ENCODE measurements at places on chromosomes 13 and 19.

GRCh38 chr13:31073859-31074718 lies 87.6 kb downstream of the HSPH1 start:
- DNase-seq, result peak; percentile 23

- DNase-seq, result no peak
Measured at GRCh38 chr19:16970821-16971220, 55.8 kb downstream of the CPAMD8 start.

DNA sequence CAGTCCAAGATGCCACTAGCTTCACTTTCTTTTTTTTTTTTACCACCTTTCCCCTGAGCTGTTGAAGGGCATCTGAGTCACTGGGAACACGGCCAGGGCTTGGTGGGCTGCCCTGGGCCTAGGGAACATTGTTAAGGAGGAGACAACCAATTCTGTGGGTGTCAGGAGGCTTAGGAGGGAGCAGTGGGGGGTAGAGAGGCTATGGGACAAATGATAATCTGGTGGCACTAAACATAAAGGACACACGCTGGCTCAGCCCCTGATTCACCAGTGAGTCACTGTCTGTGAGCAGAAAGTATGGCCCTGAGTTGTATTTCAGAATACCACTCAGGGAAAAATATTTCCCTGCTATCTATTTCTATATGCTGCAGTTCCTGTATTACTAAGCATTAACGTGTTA lies 207.8 kb downstream of the DCLK1 start:
- no peak for DNase-seq

DNA sequence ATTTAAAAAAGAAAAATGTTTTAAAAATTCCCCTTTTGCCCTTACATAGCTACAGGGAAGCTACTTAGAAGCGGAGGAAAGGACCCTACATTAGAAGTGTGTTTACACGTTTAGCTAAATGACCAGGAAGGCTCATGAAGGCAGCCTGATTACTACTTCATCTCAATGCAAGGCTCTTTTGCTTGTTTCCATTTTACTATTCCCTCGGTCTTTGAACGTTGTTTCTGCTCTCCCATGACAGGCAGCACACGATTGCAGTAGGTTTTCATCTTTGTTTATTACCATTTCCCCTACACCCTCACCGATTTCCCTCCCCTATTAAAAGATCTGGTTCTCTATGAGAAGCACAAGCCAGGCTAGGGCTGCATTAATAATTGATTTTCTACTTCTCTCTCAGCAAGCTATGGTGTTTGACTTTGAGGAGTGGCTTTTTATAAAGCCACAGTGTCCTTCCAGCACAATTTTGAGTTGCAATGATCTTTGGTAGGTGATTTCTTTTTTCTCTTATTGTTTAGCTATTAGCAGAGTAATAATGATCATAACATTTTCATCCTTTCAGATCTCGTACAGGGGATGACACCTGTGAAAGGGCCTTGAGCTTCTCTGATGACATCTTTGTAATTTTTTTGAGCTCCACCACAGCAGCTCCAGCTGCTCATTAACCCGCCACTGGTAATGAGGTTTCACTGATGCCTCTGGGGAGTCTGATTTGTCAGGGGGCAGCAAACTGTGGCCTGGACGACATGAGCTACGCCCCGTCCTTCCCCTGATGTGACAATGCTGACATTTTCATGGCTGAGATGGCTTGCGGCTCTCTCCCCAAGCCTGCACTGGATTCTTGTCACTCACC lies 670.3 kb downstream of the UQCRFS1 start:
- DNase-seq, result no peak

- DNase-seq, result no peak
Measured at GRCh38 chr13:36753176-36753575, 65.8 kb upstream of the RFXAP start.

DNA sequence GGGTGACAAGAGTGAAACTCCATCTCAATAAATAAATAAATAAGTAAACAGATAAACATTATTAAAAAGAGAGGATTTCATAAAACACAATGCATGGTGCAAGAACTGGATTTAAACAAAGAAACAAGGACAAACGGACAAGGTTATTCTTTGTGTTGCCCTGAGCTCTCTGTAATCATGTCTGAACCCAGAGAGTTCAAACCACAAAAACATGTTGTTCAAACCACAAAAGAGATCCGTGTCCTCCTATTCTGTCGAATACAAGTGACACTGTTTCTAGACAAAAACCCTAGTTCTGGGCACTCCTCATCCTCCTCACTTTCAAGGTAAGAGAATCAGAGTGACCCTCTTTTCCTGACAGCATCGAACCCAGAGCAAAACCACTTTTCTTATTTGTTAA lies 4.6 kb upstream of the TPRX2 start:
- DNase-seq, result no peak

DNA sequence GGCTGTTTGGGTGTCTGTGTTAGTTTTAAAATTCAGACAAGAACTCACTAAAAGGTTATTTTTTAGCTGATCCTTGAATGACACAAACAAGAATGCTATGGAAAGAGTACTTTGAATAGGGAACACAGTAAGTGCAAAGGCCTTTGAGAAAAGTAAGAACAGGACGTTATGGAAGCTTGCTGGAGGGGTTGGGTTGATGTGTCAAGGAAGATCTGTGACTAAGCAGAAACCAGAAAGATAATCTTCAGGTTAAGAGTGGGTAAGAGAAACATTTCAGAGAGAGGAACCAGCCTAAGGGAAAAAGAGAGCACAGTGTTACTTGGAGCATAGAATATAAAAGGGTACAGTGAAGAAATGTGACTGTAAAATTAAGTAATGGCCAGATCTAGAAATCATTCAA lies 41.2 kb upstream of the TRPC4 start:
- DNase-seq, result no peak

GRCh38 chr19:15331419-15332310 lies 674 bp downstream of the BRD4 start:
- no peak for DNase-seq

- DNase-seq, result no peak
Measured at GRCh38 chr13:48746821-48747220, 93.1 kb downstream of the CYSLTR2 start.

- DNase-seq, result peak; percentile 9
Measured at GRCh38 chr13:50441130-50441529, 402.4 kb downstream of the DLEU7 start.

DNA sequence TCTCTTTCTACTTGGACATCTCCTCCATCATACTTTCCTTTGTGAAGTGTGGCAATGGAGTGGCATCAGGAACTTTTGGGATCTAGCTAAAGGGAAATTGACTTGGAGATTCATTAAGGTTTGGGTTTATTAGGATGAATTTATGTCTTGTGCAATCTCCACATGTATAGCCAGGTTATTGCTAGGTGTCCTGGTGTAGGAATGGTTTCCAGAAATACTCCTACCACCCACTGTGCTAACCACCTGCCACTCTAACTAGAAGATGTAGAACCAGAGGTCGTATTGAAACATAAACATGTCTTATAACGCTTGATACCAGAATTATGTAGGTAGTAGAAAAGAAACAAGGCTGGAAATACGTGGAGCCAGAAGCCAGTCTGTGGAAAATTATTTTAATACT lies 38.1 kb upstream of the MED4 start:
- no peak for DNase-seq

- DNase-seq, result no peak
Measured at GRCh38 chr13:101490406-101491015, 38.0 kb downstream of the ITGBL1 start.

GRCh38 chr13:111597191-111597611 lies 276.8 kb downstream of the TEX29 start:
- no peak for DNase-seq

DNA sequence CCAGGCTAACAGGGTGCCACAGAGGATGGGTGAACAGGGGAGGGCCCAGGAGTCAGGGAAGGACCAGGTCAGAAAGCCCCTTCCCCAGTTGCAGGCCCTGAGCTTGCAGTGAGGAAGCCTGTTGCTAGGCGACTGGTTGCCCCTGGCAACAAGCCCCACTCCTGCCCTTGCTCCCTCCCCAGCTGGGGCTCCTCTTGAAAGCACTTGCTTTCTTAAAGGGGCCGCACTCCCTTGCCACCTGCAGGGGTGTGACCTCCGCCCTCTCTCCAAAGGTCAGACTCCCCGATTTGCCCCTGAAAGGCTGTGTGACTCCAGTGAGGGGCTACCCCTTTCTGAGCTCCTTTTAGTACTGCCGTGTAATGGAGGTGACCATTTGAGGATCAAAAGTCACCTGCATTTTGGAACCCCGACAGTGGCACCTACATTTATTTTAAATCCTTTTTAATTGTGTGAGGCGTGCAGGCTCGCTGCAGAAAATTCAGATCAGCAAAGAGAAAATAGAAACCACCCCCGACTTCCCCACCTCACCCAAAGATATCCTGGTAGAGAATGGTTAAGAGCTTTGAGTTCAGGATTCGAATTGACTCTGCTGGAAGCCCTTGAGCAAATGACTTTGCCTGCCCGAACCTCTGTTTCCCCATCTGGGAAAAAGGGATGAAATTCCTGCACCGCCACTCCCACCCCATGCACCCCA lies 4.8 kb downstream of the FCHO1 start:
- DNase-seq, result no peak

DNA sequence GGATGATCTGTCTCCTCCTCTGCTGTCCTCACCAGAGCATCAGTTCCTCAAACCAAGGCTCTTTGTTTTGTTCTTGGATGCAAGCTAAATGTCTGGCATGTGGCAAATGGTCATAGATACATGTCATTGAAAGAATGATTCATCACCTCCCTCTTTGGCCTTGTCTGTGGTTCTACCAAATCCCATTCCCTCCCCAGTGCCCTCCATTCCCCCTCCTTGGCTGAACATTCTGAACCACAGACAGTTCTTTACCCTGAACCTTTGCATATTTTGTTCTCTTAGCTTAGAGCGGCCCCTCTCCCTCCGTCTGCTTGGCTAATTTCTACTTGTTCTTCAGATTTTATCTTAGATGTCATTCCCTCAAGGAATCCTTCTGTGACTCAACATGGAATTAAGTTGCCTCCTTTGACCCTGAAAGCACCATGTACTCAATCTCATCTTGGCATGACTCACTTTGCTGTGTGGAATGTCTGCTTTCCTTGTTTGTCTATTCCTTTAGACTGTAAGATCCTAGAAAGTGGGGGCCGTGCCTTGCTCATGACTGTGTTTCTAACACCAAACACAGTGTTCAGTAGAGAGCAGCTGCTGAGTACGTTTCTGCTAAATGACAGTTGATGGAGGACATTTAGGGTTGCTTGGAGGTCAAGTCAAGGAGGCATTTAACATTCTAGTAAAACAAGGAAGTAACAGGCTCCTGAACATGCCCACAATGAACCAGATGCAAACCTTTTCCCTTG lies 8.1 kb downstream of the ALOX5AP start:
- DNase-seq, result peak; percentile 98

DNA sequence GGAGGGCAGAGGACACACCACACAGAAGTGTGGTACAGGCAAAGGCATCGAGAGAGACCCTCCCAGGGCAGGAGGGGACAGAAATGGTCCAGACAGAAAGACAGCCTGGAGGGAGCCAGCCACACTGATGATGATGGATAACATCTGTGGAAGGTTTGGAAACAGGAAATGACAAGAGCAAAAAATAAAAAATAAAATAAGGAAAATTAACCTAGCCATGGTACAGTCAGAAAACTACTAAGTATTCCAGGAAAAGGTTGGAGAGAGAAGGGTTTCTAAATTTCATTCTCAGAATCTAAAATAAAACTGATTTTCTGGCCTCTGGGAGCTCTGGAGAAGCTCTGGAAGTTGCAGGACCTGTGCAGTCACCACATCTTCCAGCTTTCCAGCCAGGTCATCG lies 115.2 kb upstream of the VSTM2B start:
- DNase-seq, result no peak

DNA sequence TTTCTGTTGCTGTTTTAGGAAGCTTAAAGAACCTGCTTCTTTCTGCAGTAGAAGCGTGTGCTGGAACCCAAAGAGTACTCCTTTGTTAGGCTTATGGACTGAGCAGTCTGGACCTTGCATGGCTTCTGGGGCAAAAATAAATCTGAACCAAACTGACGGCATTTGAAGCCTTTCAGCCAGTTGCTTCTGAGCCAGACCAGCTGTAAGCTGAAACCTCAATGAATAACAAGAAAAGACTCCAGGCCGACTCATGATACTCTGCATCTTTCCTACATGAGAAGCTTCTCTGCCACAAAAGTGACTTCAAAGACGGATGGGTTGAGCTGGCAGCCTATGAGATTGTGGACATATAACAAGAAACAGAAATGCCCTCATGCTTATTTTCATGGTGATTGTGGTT lies 103.1 kb downstream of the TNFRSF19 start:
- peak; percentile 92 for DNase-seq

DNA sequence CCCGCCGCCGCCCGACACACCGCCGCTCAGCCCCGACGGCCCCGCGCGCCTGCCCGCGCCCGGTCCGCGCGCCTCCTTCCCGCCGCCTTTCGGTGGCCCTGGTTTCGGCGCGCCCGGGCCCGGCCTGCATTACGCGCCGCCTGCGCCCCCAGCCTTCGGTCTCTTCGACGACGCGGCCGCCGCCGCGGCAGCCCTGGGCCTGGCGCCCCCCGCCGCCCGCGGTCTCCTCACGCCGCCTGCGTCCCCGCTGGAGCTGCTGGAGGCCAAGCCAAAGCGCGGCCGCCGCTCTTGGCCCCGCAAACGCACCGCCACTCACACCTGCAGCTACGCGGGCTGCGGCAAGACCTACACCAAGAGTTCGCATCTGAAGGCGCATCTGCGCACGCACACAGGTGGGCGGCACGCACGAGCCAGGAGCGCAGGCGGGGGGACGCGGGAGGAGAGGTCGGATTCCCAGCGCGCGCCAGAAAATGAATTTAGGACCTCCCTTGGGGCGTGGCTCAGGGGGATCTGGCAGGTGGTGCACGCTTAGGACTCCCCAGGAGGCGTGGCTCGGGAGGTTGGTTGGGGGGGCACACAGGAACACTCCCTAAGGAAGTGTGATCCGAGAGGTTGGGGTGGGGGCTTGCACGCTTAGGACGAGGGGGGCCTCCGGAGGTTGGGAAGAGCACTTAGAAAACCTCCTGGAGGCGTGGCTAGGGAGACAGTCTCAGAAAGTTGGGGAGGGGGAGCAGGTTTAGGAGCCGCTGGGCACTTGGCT lies 1.2 kb downstream of the KLF2 start:
- DNase-seq, result no peak

DNA sequence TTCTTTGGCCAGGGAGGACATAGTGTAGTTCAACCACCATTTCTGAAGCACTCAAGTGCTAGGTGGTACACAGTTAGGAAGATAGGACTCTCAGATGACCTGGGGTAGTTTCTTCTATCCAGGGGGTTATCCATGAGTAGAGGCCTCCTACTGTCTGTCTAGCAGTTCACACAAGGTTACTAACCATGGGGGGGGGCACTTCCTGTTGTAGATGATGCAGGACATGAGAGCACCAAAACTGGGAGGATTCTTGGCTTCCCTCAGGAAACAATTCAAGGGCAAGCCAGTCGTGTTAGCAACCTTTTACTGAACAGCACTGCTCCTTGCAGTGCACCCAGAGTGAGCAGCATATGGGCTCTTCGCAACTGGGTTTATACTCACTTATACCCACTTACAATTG lies 8.9 kb upstream of the TPP2 start:
- DNase-seq, result no peak

DNA sequence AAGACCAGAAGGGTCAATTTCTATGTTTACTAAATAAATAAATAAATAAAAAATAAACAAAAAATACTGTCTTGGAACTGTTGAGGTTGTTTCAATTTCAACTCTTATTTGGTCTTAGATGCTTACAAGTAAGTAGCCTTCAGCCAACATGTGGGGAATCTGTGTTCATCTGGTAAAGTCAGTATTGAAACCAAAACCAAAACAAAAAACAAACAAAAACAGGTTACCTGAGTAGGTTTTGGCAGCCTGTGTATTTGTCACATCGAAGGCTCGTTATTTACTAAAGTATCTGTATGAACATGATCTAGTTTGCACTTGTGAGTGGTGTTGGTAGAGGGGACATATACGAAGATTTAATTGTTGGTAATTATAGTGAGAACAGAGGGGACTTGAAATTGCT lies 471.5 kb downstream of the SLITRK5 start:
- no peak for DNase-seq

- no peak for DNase-seq
Measured at GRCh38 chr13:83007226-83007625, 875.0 kb downstream of the SLITRK1 start.

All from AG04449 (cell line).